ENCODE measurements at places on chromosomes 3 and 15. TPM values are rescaled to one million over a fixed set of nuclear protein-coding genes. Genes with fewer than 3 reads are reported as not detected.

DNA sequence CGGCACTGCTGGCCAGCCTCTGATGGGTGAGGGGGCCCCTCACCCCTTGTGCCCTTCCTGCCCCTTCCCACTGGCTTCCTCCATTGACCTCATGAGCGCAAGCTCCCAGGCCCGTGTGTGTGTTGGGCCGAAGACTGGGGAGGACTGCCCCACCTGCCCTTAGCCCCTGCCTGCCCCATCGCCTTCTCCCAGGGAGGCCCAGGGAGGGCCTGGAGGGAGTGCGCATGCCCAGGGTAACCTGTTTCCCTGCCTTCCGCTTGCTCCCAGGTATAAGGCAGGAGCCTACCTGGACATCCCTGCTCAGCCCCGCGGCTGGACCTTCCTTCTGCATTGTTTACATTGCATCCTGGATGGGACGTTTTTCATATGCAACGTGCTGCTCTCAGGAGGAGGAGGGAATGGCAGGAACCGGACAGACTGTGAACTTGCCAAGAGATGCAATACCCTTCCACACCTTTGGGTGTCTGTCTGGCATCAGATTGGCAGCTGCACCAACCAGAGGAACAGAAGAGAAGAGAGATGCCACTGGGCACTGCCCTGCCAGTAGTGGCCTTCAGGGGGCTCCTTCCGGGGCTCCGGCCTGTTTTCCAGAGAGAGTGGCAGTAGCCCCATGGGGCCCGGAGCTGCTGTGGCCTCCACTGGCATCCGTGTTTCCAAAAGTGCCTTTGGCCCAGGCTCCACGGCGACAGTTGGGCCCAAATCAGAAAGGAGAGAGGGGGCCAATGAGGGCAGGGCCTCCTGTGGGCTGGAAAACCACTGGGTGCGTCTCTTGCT lies 8.8 kb downstream of the DLL4 start:
- DNase-seq, result peak; percentile 56

DNA sequence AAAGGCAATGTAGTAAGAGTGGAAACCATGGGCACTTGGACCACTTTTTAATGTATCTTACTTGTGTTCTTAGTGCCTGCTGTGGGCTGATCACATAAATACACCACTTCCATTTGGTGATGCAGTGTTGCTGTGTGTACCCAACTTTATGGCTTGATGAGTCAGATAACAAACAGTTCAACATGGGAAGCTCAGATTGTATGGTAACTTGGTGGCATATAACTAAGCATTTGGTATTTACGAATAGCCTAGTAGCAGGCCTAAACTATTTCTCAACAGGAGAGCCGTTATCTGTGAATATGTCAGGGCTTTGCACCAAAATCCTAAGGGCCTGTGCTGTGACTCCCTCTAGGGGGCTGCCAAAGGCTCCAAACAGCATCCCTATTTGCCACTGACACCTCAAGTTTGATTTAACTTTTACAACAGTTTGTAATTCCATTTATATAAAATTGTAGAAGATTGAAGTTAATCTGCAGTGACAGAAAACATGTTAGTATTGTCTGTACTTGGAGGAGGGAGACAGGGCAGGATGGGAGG lies 640.4 kb upstream of the CADM2 start:
- DNase-seq, result no peak

DNA sequence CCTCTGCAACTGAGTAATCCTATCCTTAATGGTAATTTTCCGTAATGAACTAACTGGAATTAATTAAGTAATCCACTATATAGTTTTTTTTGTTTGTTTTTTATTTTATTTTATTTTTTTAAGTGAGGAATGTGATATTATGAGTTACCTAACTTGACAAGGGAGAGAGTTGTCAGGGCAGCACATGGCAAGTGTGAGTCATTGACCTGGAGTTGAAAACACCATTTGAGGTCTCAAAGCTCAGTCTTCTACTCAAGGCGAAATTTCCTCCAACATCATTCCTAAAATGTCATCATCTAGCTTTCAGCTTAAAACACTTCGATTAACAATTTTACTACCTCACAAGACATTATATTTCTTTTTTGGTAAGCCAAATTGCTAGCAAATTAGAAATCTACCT lies 87.8 kb downstream of the NECTIN3 start:
- DNase-seq, result peak; percentile 6

Gene NOP10
- 530 TPM for total RNA-seq

GRCh38 chr15:58167095-58167691 lies 29.0 kb downstream of the AQP9 start:
- DNase-seq, result no peak

- peak; percentile 90 for DNase-seq
Observed at GRCh38 chr3:188950832-188951489, 220.8 kb upstream of the TPRG1 start.

Gene CTXND1
- not detected for total RNA-seq

- DNase-seq, result no peak
Observed at GRCh38 chr15:76439542-76439941, 103.0 kb downstream of the ISL2 start.

DNA sequence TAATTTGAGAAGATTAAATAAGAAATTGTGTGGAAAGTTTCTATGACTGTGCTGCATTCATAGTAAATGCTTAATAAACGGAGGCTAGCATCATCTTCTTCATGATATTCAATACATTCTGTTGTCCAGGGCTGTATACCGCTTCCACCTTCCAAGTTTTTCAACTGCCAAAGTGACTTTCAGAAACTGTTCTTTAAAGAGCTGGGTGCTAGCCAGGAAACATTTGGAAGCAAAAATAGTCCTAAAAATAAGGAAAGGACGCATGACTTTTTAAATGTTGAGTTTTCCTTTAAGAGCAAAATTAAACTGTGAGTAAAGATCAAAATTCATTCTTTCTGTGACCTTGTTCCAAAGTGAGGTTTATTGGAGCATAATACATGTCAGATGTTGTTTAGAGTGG lies 9.4 kb upstream of the ERC2 start:
- DNase-seq, result no peak

Gene IL20RB
- total RNA-seq, result 10.7 TPM

DNA sequence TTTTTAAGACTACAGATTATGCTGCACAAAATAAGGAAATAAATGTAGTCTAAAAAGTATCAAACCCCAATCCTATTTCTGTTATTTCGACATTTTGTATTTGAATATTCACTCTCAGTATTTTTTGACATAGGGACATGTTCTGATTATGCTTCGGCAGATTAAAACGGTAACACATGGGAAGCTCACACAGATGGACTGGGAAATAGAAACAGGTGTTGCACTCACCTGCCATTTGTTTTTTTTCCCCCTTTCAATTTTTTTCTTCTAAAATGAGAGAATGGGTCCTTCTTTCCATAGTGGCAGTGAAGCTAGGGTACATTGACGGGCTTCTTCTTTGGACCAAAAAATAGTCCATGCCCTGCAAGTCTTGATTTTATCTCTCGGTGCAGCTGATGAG lies 163.1 kb downstream of the MYRIP start:
- DNase-seq, result no peak

DNA sequence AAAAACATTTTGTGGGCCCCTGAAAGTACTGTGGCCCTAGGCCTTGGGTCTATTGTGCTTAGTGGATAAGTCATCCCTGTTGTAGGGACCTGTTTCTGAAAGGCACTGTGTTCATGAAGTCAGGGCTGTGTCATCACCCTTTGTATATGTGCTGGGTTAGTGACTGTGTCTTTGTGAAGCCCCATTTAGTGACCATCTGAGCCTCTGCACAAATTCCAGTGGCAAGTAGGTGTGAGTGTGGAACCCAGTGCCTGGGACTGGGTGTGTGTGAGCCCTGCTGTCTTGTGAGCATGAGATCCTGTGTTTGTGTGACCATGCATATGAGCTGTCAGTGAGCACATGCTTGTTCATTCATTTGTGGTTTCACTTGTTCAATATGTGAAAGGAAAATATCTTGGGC lies 1.2 kb upstream of the HYAL1 start:
- DNase-seq, result no peak

GRCh38 chr3:45499529-45499928 lies 95.0 kb upstream of the LIMD1 start:
- peak; percentile 56 for DNase-seq

Gene GPR156
- 0.24 TPM for total RNA-seq

DNA sequence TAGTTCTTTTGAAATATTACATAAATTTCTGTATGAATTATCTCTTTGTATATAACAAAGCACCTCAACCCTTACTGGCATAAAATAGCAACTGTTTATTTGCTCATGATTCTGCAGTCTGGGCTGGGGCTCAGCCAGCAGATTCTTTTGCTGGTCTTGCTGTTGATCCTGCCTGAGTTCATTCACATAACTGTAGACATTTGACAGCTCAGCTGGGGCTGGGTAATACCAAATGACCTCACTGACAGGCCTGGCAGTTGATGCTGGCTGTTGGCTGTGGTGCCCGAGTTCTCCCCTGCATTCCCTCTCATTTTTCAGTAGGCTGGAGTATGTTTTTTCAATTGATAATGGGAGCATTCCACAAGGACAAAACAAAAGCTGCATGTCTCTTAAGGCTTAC lies 449.9 kb upstream of the GOLIM4 start:
- no peak for DNase-seq

Gene USF3
- total RNA-seq, result 10.6 TPM

GRCh38 chr3:114025451-114025850 lies 30.9 kb downstream of the CCDC191 start:
- no peak for DNase-seq

GRCh38 chr3:68483601-68484000 lies 448.7 kb downstream of the TAFA4 start:
- no peak for DNase-seq

DNA sequence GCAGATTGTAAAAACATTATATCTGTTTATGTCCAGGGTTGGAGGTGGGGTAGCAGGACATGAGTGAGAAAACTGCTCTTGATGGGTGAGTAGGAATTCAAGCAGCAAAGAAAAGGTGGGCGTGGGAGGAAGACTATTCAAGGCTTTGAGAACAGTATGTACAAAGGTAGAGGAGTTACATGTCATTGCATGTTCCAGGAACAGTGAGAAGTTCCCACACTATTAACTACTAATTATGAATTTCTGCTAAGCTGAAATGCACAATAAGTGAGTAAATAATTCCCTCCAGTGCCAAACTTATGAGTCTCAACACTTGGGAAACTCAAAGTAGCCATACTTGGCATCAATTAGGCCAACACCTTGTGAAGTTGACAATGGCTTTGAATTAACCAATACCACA lies 80.1 kb downstream of the SRGAP3 start:
- no peak for DNase-seq

Gene GPR15
- 0.20 TPM for total RNA-seq

Gene MYRIP
- total RNA-seq, result not detected

DNA sequence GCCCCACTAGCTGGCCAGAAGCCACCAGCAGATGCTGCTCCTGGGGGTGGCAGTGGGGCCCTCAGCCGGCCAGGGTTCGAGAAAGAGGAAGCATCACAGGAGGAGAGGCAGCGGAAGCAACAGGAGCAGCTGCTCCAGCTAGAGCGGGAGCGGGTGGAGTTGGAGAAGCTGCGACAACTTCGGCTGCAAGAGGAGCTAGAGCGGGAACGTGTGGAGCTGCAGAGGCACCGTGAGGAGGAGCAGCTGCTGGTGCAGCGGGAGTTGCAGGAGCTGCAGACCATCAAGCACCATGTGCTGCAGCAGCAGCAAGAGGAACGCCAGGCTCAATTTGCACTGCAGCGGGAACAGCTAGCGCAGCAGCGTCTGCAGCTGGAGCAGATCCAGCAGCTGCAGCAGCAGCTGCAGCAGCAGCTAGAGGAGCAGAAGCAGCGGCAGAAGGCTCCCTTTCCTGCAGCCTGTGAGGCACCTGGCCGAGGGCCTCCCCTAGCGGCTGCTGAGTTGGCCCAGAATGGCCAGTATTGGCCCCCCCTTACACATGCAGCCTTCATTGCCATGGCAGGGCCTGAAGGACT lies 17.5 kb upstream of the APEH start:
- DNase-seq, result no peak

DNA sequence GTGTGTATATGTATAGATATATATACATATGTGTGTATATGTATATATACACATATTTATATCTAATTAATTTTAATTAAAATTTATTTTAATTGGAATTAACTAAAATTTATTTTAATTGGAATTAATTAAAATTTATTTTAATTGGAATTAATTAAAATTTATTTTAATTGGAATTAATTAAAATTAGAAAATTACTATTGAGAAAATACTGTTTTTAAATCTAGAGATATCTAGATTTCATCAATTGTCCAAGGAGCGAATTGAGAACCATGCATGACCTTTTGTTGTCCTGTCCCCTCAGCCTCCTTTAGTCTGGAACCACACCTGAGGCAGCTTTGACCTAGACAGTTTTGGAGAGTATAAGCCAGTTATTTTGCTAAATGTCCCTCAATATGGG lies 1.8 kb downstream of the MOBP start:
- DNase-seq, result no peak

- no peak for DNase-seq
Observed at GRCh38 chr15:47507221-47507985, 209.9 kb upstream of the SEMA6D start.

DNA sequence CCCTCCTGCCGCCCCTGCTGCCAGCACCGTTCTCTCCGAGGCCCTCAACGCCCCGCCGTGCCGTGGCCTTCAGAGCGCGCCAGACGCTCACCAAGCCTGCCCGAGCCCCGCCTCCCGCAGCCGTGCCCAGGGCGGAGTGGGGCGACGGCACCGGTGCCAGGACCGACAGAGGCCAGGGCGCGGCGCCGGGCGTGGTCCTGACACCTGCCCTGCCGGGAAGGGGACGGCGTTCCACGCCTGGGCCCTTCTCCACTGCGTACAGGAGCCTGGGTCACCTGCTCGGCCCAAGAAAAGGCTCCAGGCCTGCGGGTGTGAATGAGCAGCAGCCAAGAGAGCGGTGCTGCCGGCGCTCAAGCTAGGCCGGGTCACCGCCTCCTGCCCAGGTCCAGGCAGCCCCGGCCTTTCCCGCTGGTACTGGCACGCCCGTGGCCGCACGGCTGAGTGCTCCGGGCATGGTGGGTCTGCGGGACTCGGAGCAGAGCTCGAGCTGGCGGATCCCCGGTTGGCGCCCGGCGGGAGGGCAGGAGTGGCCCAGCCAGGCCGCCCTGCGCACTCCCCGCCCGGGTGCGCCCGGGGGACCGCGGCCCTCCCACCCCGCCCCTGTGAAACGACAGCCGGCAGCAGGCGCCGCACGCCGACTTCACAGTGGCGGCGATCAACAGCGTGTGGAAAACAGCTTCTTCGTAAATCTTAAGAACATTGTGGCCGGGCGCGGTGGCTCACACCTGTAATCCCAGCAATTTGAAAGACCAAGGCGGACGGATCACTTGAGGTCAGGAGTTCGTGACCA lies 4.2 kb downstream of the OCA2 start:
- no peak for DNase-seq

Gene SQOR
- 48.4 TPM for total RNA-seq

DNA sequence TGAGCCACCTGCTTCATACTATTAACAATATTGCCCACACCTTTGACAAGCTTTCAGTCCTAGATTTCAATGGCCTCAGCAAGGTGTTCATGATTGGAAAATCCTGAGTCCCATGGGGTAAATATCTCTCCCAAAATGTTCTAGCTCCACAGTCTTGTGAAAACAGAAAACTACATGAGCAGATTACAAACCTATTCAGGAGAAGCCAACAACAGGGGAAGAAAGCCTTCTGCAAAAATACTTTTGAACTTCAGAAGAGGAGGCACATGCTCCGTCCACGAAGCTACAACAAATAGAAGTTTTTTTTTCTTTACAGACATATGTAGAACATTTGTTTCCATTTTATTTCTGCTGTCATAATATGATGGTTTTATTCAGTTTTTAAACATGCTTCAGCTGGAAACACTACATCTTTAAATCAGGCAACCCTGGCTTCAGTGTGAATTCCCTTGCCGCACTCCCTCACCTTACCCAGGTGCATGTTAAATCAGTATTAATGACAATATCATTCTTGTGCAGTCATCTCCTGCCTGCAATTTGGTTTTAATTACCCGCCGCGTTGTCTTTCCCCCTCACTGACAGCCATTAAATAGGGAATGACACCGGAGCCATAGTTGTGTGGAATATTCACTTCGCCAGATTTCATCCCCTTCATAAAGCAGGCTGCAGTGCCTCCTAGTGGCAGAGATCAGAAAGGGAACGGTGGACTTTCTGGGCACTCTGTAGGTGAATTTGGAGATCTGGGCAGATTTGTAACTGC lies 725.5 kb upstream of the ARRDC4 start:
- DNase-seq, result peak; percentile 51
